ENCODE measurements at places on chromosomes 12 and 14. TPM values are rescaled to one million over a fixed set of nuclear protein-coding genes. Genes with fewer than 3 reads are reported as not detected.

RASSF9 gene
- 11.8 TPM for polyA plus RNA-seq

GRCh38 chr14:35355981-35356841, 48.3 kb downstream of the NFKBIA start:
- no peak for DNase-seq

DNA sequence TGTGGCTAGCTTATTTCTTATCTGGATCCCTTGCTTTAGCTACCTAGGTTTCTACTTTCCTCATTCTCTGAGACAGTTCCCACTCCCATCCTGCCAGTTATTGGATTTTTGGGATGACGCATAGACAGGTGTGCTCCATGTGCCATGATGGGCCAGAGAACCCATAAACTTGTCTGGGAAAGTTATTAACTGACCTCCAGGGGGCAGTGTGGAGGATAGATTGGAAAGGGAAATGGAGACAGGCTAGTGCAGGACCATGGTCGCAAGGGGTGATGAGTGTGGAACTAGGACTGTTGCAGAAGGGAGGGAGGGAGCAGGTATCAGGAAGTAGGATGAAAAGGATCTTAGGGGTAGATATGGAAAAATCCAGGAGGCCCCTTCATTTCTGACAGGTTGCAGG, 80.3 kb downstream of the ESRRB start:
- no peak for DNase-seq

DNA sequence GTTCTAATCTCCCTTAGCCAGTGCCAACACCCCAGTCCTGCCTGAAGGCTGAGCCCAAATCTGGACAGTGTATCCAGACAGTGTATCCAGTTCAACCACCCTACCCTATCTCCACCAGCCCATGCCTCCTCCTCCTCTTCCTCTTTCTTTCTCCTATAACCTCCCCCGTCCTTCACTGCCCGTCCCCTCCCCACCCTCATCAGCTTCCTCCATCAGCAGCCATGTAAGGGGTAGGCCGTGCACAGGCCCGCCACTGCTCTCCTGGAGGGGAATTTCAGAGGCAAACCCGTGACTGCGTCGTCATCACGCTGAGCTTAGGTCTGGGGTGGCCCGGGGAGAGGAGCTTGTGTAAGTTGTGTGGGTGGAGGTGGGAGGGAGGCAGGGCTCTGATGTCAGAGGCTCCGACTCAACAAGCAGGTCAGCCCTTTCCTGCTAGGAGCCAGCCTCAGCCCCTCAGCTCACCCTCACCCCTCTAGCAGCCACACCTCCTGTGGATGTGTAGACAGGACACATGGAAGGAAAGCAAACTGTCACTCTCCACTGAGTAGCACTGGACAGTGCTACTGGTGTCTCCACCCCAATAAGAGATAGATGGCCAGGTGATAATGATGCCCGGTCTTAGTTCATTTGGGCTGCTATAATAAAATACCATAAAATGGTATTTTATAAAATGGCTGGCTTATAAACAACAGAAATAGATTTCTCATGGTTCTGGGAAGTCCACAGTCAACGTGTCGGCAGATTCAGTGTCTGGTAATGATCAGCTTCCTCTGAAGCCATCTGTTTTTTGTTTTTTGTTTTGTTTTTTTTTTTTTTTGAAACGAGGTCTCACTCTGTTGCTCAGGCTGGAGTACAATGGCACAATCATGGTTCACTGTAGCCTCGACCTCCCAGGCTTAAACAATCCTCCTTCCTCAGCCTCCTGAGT, 50.5 kb downstream of the IRF2BPL start:
- no peak for DNase-seq

GRCh38 chr14:63510538-63510937, 32.6 kb downstream of the PPP2R5E start:
- no peak for DNase-seq

- DNase-seq, result no peak
Observed at GRCh38 chr14:29712601-29713000, 215.0 kb downstream of the PRKD1 start.

- no peak for DNase-seq
Observed at GRCh38 chr12:20194171-20194570, 174.2 kb upstream of the PDE3A start.

GRCh38 chr12:88308825-88309224, 166.7 kb downstream of the TMTC3 start:
- DNase-seq, result no peak

DNA sequence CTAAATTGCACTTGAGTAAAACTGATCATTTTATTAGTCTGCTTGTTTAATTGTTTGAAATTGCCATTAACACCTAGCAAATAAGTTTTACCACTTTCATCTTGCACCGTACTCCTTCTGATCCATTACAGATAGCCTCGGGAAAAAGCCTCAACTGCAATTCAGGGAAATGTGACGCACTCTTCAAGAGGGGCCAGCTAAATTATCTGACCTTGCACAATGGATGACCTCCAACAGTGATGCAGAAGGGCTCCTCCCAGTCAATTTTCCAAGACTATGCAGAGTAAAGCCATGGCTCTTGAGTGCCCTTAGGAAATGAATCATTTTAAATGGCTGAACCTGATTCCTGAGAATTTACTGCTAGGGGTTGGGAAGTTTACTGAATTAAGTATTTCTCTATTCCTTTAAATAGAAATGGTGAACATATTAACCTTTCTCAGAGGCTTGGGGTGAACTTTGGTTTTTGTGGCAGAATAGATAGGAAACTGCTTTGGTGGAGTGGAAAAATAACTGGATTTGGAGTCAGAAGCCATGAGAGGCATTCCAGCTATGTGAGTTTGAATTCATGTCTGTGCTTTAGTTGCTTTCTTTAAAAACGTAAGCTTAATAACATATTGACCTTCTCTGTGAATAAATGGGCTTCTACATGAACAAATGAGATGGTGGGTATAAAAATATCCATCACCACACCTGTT, 64.8 kb upstream of the OVCH1 start:
- DNase-seq, result peak; percentile 76

Measured in renal pelvis (tissue), 12 donors.